Smooth muscle cell of the brain vasculature (primary cell): ENCODE measurements at places on chromosomes 2 and 18.

- DNase-seq, result no peak
Measured at GRCh38 chr18:70994116-70994515, 705.3 kb downstream of the SOCS6 start.

DNA sequence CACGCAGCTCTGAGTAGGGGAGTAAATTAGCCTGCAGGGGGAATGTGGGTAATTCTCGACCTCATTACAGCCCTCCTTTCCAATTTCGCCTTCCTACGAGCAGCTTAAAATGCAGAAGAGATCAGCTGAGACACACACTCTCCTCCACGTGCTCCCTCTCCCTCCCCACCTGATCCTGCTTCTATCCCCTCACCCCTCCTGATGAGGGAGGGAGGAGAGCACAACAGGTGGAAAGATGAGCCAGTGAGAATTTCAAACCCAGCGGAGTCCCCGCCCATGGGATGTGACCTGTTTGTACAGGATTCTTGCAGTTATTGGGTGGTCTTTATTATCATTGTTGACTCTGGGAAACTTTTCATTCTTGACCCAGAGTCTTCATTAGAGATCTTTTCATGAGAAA is 35.5 kb downstream of the DDX18 start:
- no peak for DNase-seq

DNA sequence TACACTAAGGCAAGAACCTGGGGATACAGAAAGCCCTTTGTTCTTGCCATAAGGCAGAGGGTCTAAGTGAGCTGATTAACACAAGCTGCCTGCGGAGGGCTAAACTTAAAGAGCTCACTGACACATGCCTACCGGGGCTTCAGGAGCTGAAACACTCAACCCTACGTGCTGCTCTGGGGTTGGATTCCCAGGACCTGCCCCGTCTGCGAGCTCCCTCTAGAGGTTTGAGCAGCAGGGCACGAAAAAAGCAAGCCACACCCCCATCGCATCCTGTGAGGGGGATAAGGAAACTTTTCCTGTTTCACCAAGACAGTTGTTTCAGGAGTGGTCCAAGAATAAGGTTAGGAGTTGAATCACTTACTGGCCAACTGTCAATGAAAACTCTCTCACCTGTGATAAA is 562.1 kb downstream of the TMX3 start:
- DNase-seq, result no peak

GRCh38 chr2:196725218-196725617 is 74.3 kb downstream of the GTF3C3 start:
- no peak for DNase-seq

GRCh38 chr2:204664708-204665121 is 119.4 kb downstream of the PARD3B start:
- no peak for DNase-seq
